A549 treated with Hydrocortisone at 1 μM for 4 hours (cell line): ENCODE measurements at places on chromosomes 1 and 21. TPM values are rescaled to one million over a fixed set of nuclear protein-coding genes. Genes with fewer than 3 reads are reported as not detected.

Gene MIXL1
- total RNA-seq = 0.03 to 0.21 TPM (median 0.13 TPM) in 3 of 5 replicates, not detected in the others

Gene AK5
- 6.9 to 8.0 TPM (median 7.9 TPM) in 5 replicates for total RNA-seq

Gene RNU1-1
- total RNA-seq = 6.1 to 30.4 TPM (median 9.0 TPM) in 3 of 5 replicates, not detected in the others

Gene RPE65
- not detected in 5 replicates for total RNA-seq

Gene IL19
- total RNA-seq = not detected in 5 replicates
